Stimulated activated CD8-positive, alpha-beta memory T cell treated with anti-CD3 and anti-CD28 coated beads, Interleukin-15, amount 100 ng/mL, for 1 hour (primary cell): ENCODE measurements at places on chromosomes 2 and 18.
A peak's percentile ranks its signal among the peaks of the same experiment; 100 is the strongest.

GRCh38 chr2:105239924-105240323 is 1.6 kb upstream of the GPR45 start:
- no peak for DNase-seq

DNA sequence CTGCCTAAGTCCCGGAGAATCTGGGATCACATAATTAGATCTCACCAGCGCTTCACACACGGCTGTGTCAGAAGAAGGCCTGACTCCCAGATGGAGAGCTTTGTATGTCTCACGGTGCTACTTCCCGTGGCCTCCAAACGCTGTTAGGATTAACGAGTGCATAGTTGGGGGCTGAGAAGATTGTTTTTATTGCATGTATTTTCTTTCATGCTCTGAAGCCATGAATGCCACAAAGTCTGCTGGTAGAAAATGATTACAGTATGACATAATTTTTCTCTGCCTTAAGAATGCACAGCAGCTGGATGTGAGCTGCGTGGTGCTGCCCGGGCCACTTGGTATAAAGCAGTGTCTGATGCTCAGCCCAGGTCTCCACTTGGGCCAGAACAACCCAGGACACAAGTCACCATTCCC is 166.5 kb downstream of the SEPTIN10 start:
- no peak for DNase-seq

- DNase-seq = no peak
Measured at GRCh38 chr18:70500748-70501147, 211.9 kb downstream of the SOCS6 start.

GRCh38 chr2:45567288-45567963 is 43.6 kb downstream of the SRBD1 start:
- DNase-seq = no peak

- DNase-seq = peak; percentile 24
Measured at GRCh38 chr2:28624793-28625701, 126.6 kb upstream of the PPP1CB start.

DNA sequence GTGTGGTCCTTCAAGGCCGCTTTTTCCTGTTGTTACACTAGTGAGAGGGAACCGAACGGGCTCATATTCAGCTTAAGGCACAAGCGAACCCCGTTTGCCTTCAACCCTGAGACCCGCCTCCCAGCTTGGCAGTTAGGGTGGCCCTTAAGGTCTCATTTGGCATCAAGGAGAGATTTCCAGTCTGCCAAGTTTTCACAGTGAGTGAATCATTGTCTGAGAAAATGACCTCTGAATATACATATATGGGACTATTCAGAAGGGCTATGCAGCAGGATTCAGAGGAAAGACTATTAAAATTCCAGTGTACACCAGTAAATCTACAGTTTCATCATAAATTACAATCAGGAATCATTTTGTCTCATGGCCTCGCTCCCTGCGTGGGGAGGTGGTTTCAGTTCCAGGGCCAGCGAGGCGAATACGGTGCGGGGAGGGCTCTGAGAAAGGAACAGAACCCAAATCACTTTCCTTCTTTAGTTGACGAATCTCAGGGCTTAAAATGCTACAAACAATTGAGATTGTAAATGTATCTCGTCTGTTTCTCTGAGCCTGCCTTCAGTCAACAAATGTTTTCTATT is 231.4 kb downstream of the FAM210A start:
- no peak for DNase-seq

GRCh38 chr2:212177724-212178123 is 360.9 kb downstream of the ERBB4 start:
- no peak for DNase-seq

GRCh38 chr2:168901003-168901402 is at the start of gene G6PC2:
G6PC2 (plus strand) TSS chr2:168901291; CDS start chr2:168901332, 41 bp downstream.
- DNase-seq = no peak

DNA sequence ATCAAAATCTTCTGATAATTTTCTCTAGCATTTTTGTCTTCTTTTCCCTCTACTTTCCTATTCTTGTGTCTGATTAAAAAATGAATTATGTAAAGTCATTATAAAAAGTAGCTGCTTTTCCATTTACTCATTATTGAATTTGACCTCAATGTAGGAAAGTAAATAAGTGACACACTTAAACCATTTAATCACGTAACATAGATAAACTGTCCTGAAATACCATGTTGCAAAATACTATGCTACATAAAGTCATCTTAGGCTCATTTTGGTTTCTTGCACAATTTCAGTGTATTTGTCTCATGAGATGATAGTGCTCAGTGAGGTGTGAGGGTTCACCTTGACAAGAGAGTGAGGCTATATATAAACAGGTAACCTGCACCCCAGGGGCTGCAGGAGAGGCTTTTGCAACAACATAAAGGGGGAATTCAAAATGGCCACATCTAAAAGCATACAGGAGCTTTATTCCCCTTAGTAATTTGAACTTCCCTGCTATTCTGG is 502.7 kb downstream of the RNF144A start:
- DNase-seq = no peak

- no peak for DNase-seq
Measured at GRCh38 chr2:160394153-160394552, 99.5 kb downstream of the RBMS1 start.

DNA sequence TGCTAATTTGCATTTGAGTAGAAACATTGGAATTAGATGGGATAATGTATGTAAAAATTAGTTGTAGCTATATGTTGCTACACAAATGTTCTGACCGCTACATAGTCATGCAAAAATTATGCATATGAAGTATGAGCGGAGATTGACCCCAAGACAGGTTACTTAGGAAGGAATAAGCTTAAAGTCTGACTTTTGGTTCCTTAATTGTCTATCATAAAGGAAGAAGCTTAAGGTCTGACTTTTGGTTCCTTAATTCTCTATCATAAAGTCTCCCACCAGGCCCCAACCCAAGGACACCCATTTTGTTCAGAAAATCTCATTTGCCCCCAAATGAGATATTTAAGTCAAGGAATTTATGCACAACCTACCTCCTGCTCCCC is 106.5 kb downstream of the EVA1A start:
- DNase-seq = no peak
